ENCODE measurements at places on chromosomes 16 and 17.

DNA sequence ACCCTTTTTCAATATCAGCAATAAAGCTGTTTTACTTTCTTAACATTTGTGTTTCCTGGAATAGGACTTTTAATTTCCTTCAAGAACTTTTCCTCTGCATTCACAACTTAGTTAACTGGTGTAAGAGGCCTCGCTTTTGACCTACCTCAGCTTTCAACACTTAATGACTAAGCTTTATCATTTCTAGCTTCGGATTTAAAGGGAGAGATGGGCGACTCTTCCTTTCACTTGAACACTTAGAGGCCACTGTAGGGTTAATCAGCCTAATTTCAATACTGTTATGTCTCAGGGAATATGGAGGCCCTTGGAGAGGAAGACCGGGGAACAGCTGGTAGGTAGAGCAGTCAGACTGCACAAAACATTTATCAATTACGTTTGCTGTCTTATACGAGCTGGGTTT is 4.7 kb downstream of the SYNRG start:
- no peak for DNase-seq

GRCh38 chr17:67168496-67168895 is 76.5 kb downstream of the HELZ start:
- DNase-seq, result no peak

- DNase-seq, result no peak
These were observed 29.9 kb downstream of the YPEL2 start for GRCh38 chr17:59361386-59361785.

- DNase-seq, result no peak
These were observed 73.4 kb upstream of the COX10 start for GRCh38 chr17:13995856-13996271.
